Stimulated activated naive CD8-positive, alpha-beta T cell treated with anti-CD3 and anti-CD28 coated beads, Interleukin-15, amount 100 ng/mL, for 72 hours (primary cell): ENCODE measurements at places on chromosomes 16 and 17.

DNA sequence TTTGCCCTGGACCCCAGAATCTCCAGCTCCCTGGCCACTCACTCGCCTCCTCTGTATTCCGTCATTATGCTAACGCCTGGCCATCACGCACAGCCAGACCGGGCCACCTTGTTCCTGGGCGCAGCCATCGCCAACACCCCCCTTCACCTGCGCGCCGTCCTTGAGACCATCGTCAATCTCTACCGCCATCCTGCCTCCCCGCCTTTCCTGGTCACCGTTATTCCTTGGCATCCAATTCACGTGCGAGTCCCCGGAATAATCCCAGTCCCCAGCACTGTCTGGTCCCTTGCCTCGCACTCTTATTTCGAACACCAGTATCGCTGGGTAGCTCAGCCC lies 541 bp downstream of the VKORC1 start:
- no peak for DNase-seq

- no peak for DNase-seq
Observed at GRCh38 chr16:4968879-4969483, 10.9 kb downstream of the SEC14L5 start.

DNA sequence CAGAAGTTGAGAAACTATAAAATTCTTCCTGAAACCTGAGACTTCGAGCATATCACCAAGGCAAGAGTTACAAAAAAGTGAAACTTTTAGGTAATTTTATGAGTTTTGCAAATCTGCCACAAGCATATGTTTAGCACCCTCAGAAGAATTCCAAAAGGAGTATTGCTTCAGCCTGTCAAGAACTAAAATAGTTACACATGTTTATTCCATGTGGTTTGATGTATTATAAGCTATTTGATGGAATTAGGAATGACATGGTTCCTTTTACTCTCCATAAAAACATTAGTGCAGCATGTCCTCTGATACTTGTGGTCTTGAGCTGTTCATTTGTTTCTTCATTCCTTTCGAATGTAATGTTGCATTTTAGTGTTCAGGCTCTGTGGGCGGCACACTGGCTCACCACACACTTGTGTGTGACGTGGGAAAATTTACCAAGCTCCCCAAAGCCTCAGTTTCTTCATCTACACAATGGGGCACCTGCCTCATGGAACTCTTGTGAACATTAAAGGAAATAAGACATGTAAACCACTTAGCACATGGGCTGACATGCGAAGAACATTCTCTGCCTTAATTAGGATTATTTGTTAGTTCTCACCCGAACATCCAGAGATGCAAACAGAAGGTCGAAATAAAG lies 204.2 kb upstream of the FOXF1 start:
- no peak for DNase-seq

DNA sequence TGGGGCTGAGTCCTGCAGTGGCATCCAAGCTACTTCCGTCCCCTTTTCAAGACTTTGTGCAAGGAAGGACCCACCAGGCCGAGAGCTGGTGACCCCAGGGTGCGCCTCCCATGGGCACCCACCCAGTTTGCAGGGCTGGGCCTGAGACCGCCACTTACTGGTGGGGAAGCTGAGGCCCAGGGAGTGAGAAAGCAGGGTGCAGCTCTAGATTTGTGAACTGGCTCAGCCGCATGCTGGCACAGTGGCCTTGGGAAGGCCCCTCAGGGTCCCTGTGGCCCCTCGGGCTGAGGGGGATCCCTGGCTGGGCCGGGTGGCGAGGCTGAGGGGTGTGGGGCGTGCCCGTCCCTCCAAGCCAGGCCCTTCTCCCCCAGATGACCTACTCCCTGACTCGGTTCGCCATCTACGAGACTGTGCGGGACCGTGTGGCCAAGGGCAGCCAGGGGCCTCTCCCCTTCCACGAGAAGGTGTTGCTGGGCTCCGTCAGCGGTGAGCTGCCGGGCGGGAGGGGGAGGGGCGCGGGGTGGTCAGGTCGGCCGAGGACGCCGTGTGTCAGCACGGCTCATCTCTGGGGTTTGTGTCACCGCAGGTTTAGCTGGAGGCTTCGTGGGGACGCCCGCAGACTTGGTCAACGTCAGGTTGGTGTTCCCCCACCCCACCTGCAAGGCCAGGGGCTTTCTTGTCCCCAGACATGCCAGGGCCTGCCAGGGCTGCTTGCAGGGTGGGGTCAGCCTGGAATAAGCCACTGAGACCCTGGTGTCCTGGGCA lies 3.2 kb downstream of the SLC25A10 start:
- no peak for DNase-seq

DNA sequence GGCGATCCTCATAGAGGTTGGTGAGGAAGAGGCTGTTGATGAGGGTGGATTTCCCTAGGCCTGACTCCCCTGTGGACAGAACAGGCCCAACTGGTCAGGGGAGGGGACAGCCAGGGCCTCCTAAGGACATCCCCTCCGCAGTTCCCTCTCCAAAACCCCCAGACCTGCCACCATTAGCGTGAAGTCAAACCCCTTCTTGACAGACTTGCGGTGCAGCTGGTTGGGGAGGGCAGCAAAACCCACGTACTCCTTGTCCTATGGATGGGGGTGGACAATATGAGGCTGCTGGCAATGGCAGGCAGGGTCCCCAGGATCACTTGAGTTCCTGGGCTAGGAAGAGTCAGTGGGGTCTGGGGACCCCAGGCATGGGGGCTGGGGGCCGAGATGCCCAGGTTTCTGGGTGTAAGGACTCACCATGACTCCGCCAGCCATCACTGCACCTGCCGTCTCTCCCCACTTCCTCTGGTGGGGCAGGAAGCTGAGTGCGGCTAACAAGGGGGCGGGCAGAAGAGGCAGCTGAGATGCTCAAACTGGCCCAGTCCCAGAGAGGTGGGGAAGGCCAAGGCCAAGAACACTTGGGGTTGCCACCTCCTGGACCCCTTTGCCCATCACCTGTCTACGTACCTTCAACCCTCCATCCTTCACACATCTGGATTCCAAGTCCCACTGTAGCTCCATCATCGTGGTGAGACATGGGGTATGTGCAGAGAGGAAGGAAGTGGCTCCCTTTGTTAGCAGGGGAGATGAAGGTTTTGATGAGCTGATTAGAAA lies at the start of gene SEPTIN1:
SEPTIN1 (minus strand) TSS at position 451 of the 771 bp plus-strand sequence; CDS start at position 432, 19 bp downstream.
- DNase-seq, result peak; percentile 68

DNA sequence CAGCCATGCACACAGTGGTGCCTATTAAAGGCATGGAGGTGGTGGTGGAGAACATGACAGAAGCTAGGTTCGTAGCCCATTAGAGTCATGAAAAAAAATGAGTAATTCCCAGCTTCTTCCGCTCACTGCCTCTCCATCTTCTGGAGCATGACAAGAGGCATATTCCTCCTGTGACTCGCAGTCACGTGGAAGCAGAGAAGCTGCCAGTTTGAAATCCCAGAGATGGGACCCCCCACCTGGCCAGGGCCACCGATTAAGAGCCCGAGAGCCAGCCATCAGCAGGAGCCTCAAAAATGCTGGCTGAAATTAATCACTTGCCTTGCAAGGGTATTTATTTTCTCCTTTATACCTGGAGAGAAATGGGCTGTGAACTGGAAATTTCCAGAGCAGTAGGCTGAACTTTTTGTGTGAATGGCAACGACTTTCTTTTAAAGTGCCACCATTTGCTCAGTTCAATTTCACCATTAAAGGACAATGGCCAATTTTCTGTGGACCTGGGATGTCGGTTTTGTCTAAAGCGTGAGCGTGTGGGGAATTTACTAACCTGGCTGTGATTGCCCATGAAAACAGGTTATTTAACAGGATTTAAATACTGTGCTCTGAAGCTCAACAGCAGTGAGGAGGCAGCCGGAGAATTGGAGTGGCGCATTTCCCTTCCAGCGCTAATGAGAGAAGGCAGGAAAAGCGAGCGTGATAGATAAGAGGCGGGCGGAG lies 189.7 kb upstream of the SDK2 start:
- no peak for DNase-seq

GRCh38 chr16:10297341-10298006 lies 88.4 kb upstream of the ATF7IP2 start:
- DNase-seq, result no peak

DNA sequence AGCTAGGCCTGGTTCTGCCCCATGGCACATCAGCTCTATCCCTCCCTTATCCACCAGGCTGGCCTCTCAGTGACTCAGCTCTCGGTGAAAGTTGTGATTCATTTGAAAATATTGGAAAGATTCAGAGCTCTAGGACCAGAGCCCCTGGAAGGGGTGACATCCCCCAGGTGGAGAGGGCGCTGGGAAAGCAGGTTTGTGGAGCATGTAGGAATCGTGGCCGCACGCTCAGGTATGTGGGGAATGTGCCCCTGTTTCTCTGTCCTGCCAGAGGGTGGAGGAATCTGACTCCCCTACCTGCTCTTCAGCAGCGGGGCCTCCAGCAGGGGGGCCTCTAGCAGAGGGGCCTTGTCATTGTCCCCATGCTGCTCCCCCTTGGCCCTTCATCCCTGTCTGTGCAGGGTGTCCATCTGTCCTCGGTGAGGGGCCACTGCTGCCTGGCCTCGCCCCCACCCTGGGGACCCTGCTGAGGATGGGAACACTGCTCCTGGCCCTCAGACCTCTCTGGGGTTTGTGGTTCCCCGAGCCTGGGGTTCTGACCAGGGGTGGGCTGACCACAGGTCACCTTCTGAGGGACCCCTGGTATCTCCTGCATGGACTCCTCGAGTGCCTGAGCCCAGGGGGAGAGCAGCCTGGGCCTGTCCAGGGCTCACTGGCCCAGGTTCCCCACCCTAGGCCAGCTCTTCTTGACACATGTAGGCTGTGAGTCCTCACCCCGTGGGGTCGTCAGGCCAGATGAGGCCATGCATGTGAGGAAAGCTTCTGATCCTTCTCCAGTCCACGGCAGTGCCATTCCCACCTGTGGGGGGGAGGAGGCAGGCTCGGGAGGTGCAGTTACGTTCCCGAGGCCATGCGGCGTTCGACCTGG lies 47.5 kb downstream of the NT5M start:
- no peak for DNase-seq

DNA sequence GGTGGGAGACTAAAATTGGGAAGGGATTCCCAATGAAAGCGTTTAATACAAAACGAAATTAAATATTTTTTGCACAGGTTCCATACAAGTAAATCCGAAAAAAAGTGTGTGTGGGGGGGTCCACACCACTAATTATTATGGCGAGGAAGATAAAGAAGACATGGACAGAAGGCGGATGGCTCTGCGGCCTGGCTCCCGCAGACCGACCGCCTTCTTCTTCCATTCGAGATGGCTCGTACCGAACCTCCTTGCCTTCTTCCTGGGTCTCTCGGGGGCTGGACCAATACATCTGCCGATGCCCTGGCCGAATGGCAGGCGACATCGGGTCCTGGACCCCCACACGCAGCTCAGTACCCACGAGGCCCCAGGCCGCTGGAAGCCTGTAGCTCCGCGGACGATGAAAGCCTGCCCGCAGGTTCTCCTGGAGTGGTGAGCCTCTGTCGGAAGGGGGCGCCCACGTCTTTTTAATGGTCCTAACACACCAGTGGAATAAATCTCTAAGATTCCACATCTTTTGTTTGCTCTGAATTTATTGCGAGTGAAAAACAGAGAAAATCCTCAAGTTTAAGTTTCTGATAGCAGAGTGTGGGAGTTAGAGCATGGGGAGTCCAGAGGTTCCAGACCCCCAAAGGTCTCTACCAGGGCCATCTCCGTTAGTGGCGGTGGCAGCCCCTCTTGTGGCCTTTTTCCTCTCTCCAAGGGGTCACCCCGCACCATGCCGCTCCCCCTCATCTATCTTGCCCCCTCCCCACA lies 1.4 kb downstream of the PRAC2 start:
- DNase-seq, result peak; percentile 78

GRCh38 chr17:47872651-47873161 lies 21.7 kb upstream of the SP6 start:
- no peak for DNase-seq

DNA sequence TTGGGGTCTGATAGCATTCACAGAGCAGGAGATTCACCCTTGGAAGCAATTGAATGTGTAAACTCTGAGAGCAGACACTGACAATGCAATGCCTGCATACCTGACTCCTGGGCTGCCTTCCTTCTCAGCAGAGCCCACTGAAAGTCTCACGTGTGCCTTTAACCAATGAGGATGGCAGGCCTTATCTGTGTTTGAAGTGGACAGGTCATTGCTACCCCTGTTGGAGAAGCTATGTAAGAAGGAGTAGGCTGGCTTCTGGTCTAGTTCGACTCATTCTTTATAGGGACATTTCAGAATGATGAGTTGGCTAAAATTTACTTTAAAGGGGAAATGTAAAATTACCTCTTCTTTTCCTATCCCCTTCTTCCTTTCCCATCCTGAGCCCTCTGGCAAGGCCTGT lies 446.3 kb downstream of the SLC39A11 start:
- DNase-seq, result no peak

GRCh38 chr16:27582883-27583282 lies 32.9 kb downstream of the KATNIP start:
- DNase-seq, result no peak

- no peak for DNase-seq
Observed at GRCh38 chr16:55915096-55915827, 40.1 kb upstream of the CES5A start.

DNA sequence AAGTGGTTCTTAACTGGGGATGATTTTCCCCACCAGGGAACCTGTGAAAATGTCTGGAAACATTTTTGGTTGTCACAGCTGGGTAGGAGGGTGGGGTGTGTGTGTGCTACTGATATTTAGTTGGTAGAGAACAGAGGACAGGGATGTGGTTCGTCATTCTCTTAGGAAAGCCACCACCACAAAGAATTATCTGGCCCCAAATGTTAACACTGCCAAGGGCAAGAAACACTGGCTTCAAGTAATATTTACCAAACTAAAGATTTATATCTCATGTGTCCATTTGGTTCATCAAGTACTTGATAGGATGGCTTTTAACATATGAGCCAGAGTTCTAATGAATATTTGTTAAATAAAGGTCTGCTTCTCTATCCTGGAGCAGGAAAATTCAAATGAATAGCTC lies 19.5 kb downstream of the MPHOSPH6 start:
- no peak for DNase-seq

DNA sequence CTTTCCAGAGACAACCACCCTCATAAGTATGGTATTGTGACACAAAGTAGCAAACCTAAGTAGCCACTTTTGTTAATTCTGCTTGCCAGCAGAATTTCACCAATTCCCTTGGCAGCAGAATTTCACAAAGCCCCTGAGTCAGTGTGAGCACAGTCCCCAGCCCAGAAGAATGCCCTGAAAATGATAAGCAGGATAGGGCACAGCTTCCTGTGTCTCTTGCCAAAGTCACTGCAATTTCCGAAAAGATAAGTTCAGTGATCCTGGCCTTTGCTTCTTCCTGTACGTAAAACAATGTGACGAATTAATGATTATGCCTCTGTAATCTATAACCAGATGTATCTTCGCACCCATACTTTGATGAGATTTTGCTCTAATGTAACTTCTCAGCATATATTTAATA lies 16.0 kb upstream of the WIPF2 start:
- no peak for DNase-seq

GRCh38 chr17:10729334-10730193 lies at the start of gene TMEM220:
Gene TMEM220 (minus strand): TSS chr17:10730023. CDS start chr17:10729851, 172 bp downstream.
- peak; percentile 52 for DNase-seq
